ENCODE measurements at places on chromosomes 2 and 18.

DNA sequence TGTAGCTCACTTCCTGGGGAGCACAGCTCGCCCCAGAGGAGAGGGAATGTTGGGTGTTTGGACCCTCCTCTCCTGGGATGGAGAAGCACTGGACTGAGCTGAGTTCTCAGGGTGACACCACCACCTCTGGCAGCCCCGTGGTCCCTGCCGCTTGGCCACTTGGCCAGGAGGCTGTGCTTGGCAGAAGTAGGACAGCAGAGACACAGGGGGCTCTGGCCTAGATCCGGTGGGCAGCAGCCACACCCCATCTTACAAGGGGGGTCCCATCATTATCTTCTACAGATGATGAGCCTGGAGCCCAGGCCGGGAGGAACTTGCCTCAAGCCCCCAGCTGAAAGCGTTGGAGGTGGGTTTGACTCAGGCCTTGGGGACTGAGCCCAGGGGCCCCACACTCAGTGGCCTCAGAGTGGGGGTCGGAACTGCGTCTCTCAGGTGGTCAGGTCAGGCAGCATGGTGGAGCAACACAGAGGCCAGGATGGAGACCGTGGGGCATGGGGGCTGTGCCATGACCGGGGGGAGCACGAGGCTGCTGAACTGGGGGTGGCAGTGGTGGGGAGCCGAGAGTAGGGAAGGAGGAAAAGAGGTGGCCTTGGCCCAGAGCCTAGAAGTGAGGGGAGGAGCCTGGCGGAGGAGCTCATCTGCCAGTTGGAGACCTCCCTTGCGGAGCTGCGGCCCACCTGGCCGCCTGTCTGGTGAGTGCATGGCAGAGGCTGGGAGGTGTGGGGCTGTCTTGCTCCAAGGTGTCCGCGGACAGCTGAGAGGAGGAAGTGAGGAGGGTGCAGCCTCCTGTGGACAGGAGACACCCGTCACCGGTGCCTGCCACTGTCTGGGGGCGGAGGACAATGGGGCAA, 63.6 kb upstream of the HDAC4 start:
- DNase-seq, result no peak

- no peak for DNase-seq
These were observed 278.3 kb downstream of the TSN start for GRCh38 chr2:122033778-122034177.

GRCh38 chr2:237864940-237865622, 5.7 kb downstream of the RAMP1 start:
- no peak for DNase-seq

GRCh38 chr2:57959390-57959789, 87.2 kb upstream of the VRK2 start:
- no peak for DNase-seq

DNA sequence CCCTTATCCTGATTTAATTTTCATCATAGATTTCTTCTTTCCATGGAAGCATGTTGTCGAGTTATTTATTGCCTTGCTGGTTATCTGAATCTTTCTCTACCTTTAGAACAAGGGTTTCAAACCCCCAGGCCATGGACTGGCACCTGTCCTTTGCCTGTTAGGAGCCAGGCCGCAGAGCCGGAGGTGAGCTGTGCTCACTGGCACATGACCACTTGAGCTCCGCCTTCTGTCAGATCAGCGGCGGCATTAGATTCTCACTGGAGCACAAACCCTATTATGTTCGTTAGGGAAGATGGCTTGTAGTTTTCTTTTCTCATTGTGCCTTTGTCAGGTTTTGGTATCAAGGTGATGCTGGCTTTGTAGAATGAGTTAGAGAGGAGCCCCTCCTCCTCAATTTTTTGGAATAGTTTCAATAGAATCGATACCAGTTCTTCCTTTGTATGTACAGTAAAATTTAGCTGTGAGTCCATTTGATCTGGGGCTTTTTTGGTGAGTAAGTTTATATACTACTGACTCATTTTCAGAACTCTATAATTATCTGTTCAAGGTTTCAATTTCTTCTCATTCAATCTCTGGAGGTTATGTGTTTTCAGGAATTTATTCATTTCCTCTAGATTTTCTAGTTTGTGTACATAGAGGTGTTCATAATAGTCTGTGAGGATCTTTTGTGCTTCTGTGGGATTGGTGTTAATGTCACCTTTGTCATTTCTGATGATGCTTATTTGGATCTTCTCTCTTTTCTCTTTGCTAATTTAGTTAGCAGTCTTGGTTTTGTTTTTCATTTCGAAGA, 668.0 kb upstream of the FAM98A start:
- DNase-seq, result no peak
